ENCODE measurements at places on chromosomes 2 and 18. TPM values are rescaled to one million over a fixed set of nuclear protein-coding genes. Genes with fewer than 3 reads are reported as not detected.

GRCh38 chr2:86480105-86480504 lies 38.9 kb downstream of the KDM3A start:
- no peak for DNase-seq

DNA sequence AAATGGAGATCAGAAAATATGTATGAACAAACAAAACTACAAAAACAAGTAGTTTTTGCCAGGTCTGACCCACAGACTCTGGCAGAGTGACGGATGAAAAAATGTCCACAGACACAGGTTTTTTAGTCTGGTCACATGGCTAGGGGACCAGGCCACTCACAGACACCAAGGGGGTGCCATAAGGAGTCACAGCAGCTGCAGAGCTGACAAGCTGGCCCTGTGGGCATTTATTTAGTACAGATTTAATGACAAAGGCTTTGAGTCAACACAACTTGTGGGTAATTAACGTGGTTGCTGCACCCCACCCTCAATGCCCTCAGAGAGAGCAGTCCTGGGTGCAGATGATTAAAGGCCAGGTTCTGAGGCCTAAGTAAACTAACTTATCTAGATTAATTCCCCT lies 76.0 kb downstream of the SH3YL1 start:
- no peak for DNase-seq

DNA sequence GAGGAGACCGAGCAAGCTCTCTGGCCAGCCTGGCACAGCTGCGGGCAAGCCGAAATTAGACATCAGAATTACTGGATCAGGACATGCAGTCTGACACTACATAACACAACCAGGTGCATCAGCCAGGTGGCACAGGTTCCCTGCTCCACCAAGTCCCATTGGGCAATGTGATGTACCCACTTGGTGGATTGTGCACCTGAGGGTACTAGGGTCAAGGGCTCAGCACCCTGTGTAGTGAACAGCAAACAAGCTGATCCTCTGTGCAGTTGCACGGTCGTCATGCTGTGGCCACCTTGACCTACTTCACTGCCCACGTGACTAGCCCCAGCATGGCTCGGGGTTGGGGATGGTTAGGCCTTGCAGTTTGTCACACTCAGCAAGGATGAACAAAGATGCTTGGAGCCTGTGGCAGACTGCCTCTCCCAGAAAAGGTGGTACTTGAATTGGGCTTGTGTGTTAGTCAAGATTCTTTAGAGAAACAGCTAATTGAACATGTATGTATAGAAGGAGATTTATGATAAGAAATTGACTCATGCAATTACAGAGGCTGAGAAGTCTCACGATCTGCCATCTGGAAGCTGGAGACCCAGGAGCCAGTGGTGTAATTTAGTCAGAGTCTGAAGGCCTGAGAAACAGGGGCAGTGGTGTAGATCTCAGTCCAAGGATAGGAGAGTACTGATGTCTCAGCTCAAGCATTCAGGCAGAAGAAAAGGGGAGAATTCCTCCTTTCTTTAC lies 71.4 kb upstream of the TMEM87B start:
- no peak for DNase-seq

The HNRNPLL gene
- polyA plus RNA-seq: 65.4 TPM

The SIX3 gene
- not detected for polyA plus RNA-seq

DNA sequence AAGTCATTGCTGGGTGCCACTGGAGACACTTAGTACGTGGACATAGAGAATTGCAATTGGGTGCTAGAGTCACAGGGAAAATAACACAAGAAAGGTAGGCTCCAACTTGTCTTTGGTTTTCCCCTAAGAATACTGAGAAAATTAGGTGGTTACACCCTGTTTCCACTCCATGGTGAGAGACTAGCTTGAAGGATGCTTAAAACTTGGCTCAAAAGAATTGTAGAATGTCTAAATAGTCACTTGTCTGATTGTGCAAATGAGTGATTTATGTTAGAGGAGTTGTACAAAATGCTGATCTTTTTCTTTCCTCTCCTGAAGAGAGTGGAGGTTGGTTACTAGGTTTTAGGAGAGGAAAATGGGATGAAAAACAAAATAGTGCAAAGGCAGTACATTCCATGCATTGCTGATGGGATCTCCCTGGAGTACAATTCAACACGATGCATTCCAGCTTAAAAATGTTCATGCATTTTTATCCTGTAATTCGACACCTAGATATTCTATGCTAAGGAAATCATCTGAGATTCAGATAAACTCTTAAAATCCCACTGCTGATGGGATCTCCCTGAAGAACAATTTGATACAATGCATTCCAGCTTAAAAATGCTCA lies 2.2 kb upstream of the SERPINB12 start:
- DNase-seq: no peak

DNA sequence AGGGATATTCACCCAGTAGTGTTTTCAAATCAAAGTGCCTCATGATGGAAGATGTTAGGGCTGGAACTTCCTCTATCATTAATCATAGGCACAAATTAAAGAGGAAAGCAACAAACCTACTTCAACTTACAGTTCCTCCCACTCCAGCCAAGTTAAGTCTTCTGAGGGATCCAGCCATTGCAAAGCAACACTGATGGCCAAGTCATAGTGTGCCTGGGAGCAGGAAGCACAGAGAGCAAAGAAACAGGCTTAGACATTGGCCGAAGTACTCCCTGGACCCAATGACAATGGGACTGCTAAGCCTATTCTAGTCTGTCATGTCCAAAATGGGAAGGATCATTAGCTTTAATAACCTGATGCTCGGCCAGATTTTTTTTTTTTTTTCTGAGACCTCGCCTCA lies 7.0 kb downstream of the C2orf80 start:
- no peak for DNase-seq

DNA sequence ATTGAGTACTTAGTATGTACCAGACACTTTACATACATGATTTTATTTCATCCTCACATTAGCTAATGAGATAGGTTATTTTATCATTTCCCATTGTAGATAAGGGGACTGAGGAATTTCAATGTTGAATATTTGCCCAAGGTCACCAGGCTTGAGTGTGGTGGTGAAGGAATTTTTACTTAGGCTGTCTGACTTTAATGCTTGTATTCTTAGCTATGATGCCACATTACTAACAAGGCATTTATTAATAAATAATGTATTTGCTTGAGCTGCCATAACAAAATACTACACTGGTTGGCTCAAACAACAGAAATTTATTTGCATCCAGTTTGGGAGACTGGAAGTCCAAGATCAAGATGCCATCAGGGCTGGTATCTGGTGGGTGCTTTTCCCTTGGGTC lies 250.9 kb downstream of the GPD2 start:
- no peak for DNase-seq

The KCTD1 gene
- 0.22 TPM for polyA plus RNA-seq

DNA sequence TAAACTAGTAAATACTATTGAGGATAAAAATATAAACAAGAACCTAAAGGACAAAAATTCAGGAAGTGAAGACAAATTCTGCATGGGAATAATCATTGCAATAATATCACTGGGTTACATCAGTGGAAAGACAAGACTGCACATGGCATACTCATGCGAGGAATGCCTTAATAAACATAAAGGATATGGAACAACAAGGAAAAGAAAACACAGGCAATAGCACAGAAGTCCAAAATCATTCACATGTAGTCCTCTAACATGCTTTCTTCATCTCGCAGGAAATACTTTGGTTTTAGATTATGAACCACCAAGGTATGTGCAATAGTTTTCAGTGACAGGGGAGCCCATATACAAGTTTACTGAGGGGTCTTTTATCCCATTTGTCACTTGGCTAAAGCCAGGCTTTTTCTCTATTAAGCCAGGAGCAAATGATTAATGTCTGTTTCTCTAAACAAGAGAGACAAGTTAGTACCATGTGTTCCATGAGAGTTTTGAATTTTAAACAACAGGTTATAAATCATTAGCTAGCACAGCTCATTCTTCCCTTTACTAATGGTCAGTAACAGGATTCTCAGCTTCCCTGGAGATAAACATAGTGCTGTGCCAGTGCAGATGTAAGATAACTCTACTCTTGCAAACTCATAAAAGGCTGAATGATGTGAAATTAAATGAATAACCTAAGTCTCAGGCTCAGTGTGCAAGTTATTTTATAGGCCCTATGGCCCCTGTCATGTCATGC lies 353.6 kb upstream of the FSIP2 start:
- DNase-seq: no peak

- no peak for DNase-seq
Observed at GRCh38 chr2:43438342-43438741, 157.5 kb downstream of the THADA start.

The FAM161A gene
- polyA plus RNA-seq: 1.7 TPM

The MAPRE3 gene
- 2.0 TPM for polyA plus RNA-seq

The GCFC2 gene
- 27.3 TPM for polyA plus RNA-seq

Measured in CD8-positive, alpha-beta memory T cell (primary cell).